ENCODE measurements at places on chromosomes 5 and 9.

DNA sequence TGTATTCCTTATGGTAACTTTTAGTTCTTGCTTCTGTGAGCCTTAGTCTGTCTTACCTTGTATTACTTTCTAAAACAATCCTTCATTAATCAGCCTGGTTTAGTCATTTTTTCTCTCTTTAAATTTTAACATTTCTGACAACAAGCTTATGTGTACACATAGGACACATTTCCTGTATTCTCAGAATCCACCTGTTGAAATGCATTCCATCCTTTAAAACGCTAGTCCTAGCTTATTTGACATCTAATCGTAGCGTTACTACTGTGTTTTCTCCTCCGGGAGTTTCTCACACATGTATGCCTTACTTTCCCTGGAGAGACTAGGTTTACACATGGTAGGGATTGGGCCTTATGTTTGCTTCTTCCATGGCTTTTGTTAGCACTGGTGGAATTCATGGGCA, 3.8 kb downstream of the TARS1 start:
- no peak for DNase-seq

- DNase-seq = no peak
These were observed 26.5 kb downstream of the SMC5 start for GRCh38 chr9:70285246-70285645.

DNA sequence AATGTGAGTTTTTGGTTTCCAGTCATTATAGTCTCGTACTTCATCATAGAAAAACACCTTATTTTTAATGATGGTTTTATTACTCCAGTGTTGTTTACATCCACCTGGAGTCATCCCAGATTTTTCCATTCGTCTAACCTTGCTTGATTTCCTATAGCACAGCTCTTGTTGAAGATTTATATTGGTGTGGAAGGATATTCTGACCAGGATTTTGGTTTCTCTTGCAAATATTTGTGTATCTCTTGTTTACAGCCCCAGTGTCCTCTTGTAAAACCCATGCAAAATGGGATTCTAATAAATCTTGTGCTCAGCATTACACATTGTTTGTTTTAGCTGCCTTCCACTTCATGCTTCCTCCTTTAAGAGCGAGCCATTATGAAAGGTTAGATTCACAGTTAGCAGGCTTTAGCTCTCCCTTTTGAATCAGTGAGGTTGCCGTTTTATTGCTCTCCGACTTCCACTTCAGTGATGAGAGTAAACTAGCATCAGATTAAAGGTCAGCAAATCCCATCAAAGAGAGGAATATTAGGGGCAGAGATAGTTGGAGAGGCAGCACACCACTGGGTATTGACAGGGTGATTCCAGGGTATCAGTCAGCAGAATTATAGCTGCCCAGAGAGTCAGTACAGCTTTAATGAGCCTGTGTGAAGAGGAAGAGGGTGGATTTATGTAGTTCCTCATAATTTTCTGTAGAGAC, 157.1 kb downstream of the PBX3 start:
- DNase-seq = no peak

GRCh38 chr5:33075731-33076130, 364.6 kb downstream of the NPR3 start:
- DNase-seq = no peak

- peak; percentile 86 for DNase-seq
These were observed 59.9 kb downstream of the ROPN1L start for GRCh38 chr5:10501554-10502075.

GRCh38 chr9:28014212-28014611, 440.9 kb upstream of the C9orf72 start:
- DNase-seq = no peak

GRCh38 chr5:58797021-58797420, 214.1 kb downstream of the RAB3C start:
- DNase-seq = no peak

DNA sequence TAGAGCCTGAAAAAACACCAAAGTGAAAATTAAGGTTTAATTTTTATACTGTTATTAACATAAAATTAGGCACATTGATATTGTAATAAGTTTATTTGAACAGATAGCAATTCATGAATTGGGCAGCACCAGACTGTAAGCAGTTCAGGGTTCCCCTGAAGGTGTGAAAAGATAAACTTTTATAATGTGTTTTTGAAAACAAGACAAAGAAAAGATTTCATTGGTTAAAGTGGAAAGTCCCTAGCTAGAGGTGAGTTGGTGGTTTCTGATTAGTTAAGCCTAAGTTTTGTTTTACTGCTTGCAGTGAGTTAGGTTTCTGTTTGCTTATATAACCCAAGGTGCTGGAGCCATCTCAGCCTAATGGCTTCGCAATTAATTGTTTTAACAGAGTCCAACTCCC, 96.5 kb upstream of the RPS23 start:
- no peak for DNase-seq

DNA sequence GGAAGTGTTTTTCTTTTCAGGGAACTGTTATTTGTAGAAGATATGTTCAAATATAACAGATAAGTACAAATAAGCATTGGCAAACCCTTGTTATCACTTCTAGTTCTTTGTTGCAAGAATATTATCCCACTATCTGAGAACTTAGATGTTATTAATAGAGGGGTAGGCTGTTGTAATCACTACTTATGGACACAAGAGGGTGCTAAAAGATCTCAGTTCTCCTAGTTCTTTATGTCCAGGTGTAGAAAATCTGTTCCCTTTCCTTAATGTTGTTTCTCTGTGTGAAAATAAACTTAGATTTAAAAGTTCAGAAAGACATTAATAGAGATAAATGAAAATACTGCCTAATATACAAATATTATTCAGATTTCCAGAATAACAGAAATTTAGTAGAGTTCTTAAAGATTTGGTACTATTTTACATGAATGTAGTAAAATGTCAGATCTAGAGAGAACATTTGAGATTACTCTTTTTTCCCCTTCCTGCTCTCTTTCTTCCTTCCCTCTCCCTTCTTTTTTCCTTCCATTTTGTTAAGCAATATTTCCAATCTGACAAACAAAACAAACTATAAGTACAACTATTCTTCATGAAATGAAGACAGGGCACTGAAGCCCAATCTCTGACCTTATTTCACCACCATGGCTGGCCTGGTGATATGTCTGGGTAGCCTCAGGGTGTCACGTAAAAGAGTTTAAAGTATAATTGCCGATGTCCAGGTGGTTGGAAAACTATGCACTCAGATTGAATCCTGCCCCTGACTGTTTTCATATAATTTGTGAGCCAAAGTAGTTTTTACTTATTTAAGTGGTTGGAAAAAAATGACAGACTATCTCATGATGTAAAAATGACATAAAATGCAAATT, 43.6 kb upstream of the C5orf46 start:
- peak; percentile 65 for DNase-seq

DNA sequence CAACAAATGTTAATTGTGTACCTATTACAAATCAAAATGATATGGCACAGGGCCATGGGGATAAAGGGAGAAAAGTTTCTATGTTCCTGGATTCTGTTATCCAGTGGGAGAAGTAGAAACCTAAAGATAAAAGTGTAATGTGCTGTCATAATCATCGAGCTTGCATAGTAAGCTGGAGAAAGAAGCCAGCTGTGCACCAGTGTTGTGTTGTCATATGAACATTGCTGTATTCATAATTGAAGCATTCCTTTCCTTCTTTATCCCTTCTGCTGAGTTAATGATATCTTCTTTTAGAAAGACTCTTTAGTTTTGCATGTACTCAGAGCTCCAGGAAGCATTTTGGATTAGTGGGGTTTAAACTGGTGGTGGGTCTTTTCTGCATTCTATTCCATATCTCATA, 39.5 kb downstream of the NTRK2 start:
- DNase-seq = no peak

DNA sequence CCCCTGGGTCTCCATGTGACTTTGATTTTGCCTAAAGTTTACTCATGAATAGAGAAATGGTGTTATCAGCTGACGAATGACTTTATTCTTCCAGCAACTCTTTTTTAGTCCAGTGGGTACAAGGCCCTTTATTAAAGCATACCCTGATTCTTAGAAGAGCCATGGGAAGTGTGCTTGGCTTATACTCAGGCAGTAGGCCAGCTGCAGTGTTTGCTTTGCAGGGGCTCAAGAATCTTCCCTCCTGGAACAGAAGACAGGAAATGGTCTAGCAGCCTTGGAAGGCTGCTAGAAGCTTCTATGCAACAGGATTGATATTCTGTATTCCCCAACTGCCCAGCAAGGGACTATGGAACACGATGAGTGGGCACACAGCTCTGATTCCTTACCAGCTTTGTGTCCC, 73.4 kb upstream of the PLPP6 start:
- no peak for DNase-seq

- no peak for DNase-seq
These were observed 59.9 kb upstream of the SPEF2 start for GRCh38 chr5:35557748-35558147.

GRCh38 chr5:180241600-180241999, 32.6 kb upstream of the RASGEF1C start:
- no peak for DNase-seq

DNA sequence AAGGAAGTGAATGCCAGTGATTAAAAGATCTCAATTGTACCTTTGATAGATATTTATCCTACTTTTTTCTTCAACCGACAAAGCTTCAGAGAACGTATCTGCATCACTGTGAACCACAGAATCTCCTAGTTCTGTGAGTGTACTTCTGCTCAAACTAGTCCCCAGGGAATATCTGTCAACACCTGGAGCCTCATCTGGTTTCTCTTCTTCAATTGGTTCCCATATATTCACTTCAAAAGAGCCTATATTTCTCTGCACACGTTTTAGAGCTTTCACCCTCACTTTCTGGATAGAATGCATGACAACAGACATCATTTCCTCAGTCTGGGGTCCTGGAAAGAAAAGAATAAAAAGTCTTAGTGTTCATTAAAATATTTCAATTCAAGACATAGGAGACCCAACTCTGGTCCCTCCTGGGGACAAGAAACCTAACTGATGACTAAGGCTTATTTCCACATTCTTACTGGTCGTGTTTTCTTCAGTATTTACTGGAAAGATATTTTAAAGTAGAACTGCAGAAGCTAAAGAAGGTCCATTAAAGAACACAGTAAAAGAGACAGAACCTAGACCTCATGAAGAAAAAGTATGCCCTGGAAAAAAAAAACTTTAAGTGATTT, 64.3 kb downstream of the CPLANE1 start:
- no peak for DNase-seq

DNA sequence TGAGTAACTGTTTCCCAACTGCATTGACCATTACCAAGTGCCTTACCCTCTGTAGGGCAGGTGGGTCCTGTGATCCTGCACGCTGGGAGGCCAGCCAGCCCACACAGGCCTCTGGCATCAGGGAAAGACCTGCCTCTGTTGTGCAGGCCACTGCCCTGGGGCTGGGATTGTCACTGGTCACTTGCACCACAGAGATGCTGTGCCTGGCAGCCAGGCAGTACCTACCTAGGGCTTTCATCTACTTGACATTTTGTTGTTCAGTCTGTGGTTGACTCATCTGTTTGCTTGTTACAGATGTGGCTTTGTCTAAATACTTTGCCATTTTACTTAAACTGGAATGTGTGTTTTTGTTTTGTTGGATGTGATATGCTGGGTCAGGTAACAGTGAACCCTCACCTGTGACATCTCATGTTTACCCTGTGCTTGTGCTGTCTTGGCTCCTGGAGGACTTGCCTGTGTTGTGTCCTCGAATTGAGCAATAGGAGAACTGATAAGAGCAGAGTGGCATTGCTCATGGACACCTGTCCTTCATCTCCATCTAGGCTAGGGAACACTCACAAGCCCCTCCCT, 32.8 kb downstream of the SECISBP2 start:
- DNase-seq = no peak

DNA sequence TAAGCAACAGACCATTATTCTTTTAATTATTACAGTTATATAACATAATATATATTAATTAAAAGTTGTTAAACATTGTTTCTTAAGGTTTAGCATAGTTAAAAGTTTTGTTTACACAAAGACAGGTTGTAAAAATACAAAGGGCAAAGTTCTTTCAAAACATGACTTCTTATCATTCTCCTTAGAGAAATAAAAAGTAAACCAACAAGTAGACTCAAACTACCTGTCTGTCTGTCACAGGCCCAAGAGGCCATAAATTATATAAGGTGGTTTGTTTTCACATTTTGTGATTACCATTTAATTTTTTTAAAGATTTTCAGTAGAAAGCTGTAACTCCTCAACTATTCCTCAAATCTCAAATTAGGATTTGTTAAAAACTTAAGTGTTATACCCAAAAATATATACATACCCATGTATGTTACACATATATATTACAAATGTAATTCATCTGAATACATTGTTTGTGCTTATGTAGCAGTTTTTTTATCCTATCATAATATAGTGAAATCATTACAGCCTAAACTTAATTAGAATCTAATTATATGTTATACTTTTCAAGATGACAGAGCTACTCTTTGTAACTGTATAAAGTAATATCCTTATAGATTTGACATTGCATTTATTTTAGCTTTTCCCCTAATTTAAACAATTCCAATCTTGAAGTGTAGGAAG, 93.8 kb upstream of the GRHPR start:
- no peak for DNase-seq

DNA sequence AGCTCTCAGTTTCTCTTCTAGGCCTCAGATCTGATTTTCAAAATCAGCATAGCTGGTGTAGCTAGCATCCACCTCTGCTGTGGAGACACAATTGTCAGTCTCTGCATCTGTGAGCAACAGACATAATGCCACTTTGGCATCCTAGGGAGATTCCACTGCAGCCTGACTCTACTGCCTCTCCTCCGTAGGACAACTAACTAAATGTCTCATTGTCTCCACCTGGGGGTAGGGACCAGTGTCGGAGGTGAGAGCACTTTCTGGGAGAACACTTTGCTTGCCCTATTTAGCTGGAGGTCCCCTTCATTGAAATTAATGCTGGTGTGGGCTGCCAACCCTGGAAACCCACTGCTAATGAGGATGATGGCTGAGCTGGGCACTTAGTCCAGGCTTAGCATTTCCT, 1.4 kb downstream of the PPP3R2 start:
- DNase-seq = no peak

- DNase-seq = no peak
These were observed 57.3 kb upstream of the CACNA1B start for GRCh38 chr9:137820161-137820855.

DNA sequence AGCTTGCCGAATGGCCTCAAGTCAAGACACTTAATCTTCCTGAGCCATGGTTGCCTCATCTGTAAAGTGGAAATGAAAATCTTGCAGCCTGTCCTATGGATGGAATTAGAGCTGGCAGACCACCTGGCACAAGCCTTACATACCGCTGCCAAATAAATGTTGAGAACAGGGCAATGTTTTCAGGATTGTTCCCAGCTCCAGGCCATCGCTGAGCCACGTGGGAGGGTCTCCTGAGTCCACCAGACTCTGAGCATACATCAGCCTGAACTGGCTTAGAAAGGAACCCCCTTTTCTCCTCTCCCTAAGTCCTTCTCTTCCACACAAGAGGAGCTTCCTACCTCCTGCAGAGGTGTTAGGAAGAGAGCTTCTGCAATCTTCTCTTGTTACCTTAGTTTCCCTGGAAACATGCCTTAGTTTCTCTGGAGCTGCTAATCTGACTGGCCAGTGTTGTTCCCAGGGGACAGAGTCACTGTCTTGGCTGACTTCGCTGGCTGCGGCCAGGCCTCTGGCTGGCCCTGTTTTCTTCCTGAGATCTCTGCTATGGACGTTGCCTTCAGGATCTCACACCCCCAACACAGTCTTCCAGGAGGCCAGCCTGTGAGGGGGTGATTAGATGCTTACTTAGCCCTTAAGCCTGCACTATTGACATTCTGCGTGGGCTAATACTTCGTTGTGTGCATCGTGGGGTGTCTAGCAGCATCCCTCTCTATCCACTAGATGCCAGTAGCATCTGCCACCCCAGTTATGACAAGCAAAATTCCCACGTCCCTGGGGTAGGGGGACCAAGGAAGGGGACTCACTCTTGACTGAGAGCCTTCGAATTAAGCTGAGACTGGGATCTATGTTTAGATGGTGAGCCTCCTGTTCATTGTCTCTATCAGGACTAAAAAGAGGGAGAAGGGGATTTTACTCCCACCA, 62.2 kb downstream of the BOD1 start:
- DNase-seq = no peak

- DNase-seq = peak; percentile 34
These were observed 98.3 kb downstream of the UGCG start for GRCh38 chr9:111994831-111995458.
